ENCODE measurements at places on chromosomes 5 and 9.

GRCh38 chr5:759111-759751 lies 25.3 kb downstream of the ZDHHC11B start:
- peak; percentile 84 for DNase-seq

DNA sequence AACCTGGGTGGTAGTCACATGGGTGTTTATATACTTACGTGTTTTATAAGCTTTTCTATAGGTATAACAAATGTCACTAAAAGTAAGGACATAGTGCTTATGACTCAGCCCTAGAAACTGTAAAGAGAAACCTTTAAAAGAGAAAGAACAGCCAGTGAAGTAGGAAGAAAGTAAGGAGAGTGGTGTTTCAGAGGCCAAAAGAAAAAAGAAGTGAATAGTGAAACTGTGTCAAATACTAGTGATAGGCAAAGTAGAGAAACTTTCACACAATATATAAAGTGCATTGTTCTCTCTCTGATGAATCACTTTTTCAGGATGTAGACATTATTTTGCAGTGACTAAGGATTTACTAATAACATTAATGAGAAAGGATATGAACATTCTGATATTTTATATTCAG lies 74.2 kb upstream of the SUSD1 start:
- no peak for DNase-seq

- DNase-seq = no peak
Observed at GRCh38 chr5:101306391-101307137, 403.5 kb upstream of the ST8SIA4 start.

DNA sequence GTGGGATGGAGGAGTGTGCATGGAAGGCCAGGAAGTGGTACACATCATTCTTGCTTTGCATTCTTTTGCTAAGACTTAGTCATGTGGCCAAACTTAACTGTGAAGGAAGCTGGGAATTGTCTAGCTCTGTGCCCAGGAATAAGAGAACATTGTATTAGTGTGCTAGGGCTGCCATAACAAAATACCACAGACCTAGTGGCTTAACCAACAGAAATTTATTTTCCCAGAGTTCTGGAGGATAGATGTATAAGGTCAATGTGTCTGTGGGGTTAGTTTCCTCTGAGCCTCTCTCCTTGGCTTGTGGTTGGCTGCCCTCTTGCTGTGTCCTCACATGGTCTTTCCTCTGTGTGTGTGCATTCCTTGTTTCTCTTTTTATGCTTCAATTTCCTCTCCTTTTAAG lies 32.4 kb downstream of the NNT start:
- DNase-seq = no peak
